ENCODE measurements at places on chromosomes 12 and 14.

DNA sequence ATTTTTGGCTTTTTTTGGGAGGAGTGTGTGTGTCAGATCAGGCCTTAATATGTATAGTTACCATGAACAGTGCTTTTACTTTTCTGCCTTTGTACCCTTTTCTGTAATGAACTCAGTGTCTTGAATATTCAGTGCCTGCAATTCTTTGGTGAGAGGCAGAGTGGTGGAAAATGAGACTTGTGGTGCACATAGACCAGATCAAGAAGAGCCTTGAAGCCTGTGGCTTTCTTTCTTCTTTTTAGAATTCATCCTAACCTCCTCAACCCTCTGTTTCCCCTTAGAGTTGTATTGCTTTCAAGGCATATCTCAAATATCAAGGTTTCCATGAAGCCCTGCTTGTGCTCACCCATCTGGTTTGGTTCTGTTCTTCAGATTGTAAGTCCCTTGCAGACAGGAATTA, 2.6 kb downstream of the YLPM1 start:
- DNase-seq: no peak

GRCh38 chr12:16271062-16271461, 6.4 kb downstream of the SLC15A5 start:
- DNase-seq: no peak

DNA sequence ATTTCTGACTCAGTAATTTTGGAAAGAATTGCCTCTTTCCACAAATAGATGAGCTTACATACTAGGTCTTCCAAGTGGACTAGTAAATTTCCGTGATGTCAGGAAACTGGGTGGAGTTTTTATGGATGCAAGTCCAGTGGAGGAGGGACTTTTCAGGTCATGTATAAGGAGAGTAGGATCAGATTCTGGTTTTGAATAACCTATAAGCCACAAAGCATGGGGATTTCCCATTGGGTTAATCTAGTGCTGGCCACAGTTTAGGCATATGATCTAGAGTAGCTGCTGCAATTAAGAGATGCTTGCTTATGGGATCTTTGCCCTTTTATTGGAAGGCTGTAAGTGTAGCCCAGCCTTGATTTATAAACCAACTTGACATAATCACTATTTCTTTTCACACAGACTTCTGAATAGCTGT, 33.8 kb downstream of the STK38L start:
- no peak for DNase-seq

- DNase-seq: no peak
Observed at GRCh38 chr12:75882421-75882820, 149.2 kb downstream of the PHLDA1 start.

GRCh38 chr12:42508913-42509460, 80.6 kb downstream of the PRICKLE1 start:
- DNase-seq: no peak

GRCh38 chr12:121536054-121536898, 44.5 kb downstream of the KDM2B start:
- peak; percentile 77 for DNase-seq

- DNase-seq: no peak
Observed at GRCh38 chr14:92586963-92587699, 73.5 kb downstream of the RIN3 start.

DNA sequence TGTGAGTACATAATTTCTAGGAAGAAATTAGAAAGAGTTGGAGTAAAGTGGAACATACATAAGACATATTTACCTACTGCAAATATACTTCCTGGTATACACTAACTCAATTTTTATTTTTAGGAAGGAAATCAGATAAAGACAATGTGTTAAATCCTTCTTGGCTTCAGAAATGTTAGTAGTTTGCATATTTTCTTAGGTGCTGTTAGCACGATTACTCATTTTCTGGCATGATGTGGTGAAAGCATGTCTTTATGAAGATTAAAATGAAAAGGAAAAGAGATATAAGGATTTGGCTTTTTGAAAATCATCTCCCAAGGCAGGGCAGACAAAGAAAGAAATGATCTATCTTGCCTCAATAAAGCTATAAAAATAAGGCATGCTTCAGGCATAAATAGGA, 287.6 kb upstream of the E2F7 start:
- no peak for DNase-seq

DNA sequence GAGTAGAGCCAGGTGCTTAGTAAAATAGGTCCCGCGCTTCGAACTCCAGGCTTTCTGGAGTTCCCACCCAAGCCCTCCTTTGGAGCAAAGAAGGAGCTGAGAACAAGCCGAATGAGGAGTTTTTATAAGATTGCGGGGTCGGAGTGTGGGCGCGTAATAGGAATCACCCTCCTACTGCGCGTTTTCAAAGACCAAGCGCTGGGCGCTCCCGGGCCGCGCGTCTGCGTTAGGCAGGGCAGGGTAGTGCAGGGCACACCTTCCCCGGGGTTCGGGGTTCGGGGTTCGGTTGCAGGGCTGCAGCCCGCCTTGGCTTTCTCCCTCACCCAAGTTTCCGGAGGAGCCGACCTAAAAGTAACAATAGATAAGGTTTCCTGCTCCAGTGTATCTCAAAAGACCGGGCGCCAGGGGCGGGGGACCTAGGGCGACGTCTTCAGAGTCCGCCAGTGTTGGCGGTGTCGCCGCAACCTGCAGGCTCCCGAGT, 3.6 kb downstream of the SSTR1 start:
- no peak for DNase-seq

GRCh38 chr12:115013236-115013981, 329.4 kb upstream of the TBX3 start:
- DNase-seq: peak; percentile 59

DNA sequence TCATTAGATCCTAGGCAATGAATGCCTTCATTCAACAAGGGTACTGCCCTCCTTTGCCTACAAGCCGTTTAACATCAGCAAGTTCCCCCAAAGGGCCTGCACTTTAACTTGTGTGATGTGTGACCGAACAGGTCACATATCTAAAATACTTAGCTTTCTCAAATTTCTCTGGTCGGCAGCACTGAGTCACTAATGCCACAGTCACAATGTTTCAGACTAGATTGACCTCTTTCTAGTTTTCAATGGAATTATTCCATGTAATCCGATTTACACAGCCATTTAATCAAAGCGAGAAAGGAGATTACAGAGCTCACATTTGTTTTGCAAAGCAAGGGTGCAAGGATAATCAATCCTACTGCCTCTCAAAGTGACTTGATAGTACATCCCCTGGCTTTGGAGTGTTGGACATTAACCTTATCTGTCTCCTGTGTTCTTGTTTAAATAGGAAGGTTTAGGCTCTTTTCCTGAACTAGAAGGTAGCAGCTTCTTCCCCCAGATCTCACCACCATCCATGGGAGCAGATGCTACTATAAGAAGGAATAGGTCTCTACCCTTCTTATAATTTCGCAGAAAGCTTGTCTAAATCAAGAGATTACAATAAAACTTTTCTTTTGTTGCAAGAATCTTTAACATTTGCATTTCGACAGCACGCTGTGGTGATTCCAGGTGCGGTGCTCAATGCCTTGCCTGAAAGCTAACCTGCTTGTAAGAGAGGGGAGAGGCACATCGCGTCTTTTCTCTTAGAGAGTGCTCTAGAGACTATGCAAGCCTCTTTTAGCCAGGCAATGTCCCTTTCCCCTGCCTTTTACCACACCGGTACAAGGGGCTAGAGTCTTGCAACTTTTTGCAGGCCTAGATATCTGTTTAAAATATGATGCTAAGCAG, 1.8 kb downstream of the KITLG start:
- no peak for DNase-seq

- DNase-seq: no peak
Observed at GRCh38 chr14:65419593-65420252, 7.2 kb downstream of the FUT8 start.

GRCh38 chr12:19095756-19096480, 33.6 kb upstream of the PLEKHA5 start:
- DNase-seq: no peak

DNA sequence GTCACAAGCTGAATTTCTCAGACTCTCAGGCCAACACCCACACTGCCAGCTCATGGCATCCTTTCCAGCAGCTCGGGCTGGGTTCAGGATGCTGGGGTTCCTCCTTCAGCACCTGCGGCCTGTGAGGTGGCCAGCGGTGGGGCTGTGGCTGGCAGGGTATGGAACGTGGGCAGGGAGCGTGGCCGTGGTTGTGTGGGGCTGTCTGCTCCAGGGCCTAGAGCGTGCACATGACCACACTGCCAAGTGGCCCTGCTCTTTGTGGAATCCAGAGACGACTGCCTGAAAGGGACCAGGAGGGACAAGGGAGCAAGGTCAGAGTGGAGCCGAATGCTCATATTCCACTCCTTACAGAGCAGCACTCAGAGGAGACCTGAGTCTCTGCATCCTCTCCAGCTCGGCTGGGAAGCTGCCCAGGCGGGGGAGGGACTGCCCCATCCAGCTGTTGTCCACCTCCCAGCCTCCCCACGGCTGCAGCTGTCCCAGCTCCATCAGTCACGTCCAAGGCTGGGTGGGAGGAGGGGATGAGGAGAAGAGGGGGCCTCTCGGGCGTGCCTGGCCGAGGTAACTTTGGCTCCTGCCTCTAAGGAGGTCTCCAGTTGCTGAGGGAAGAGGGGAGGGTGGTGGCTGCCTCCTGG, 71.3 kb downstream of the TSPAN9 start:
- no peak for DNase-seq

GRCh38 chr12:12999959-13000615, at the start of gene HEBP1:
Gene HEBP1, minus strand, starts transcription at chr12:13000265. Its CDS starts 151 bp downstream, at chr12:13000114.
- DNase-seq: peak; percentile 77

Measured in right renal pelvis (tissue), 4 donors.